GM03348 (cell line): ENCODE measurements at places on chromosomes 1 and 21.

GRCh38 chr1:156111355-156111962, 3.1 kb upstream of the LMNA start:
- DNase-seq: no peak

- DNase-seq: no peak
These were observed 116.4 kb downstream of the TNFSF18 start for GRCh38 chr1:172934417-172934762.

DNA sequence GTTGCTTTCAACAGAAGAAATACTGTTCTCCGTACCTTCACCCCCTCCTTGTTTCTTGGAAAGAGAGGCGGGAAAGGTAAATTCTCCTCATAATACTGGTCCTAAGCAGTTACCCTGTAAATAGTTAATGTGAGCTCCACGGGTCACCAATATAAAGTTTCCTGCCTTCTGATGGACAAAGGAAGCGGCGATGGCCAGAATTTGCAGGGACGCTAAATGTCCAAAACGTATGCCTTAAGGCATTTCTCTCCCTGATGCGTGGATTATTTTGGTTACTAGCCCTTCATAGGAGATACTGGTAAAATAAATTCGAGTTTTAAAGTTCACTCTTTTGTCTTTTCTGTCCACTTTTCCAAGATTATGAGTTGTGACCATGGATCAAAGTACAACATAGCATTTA, 898 bp upstream of the PTGS2 start:
- DNase-seq: peak; percentile 4

GRCh38 chr1:90488451-90488850, 228.7 kb downstream of the BARHL2 start:
- no peak for DNase-seq

DNA sequence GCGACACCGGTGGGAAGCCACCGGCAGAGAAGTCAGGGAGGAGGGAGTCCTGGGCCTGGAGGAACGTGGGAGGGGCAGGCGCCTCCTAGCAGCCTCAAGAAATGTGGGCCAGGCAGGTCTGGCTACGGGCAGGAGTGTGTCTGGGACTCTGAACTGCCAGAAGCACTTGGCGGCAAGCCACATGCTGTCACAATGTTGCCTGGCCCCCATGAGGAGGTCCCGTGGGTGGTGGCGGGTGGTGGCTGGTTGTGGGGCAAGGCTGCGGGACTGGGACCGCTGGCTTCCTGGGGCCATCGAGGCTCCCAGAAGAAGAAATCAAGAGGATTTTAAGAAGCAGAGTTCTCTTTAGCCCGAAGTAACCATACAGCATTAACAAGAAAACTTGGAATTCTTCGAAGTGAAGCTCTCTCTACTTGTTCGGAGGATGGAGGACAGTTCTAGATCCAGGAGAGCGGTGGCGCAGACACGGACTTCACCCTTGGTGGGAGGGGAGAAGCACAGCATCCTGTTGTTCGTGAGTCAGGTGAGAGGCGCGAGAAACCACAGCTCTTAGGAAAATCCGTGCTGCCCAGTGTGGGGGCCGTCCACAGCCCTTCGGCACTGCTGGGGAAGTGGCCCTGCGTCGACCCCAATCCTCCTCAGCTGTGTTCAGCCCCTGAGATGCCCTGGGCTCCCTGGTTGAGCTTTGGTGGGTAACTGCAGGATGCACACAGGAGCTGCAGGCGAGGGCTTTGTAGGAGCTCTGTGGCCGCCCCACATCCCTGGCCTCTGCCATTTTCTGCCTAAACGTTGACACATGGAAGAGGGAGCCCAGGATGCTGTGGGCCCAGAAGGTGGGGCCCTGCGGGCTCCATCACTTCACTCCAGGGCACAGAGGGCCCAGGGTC, 12.4 kb downstream of the SKI start:
- peak; percentile 64 for DNase-seq

- peak; percentile 24 for DNase-seq
These were observed 226.6 kb downstream of the RERE start for GRCh38 chr1:8590721-8591351.

- DNase-seq: peak; percentile 19
These were observed 112.5 kb downstream of the PBX1 start for GRCh38 chr1:164671323-164671965.

DNA sequence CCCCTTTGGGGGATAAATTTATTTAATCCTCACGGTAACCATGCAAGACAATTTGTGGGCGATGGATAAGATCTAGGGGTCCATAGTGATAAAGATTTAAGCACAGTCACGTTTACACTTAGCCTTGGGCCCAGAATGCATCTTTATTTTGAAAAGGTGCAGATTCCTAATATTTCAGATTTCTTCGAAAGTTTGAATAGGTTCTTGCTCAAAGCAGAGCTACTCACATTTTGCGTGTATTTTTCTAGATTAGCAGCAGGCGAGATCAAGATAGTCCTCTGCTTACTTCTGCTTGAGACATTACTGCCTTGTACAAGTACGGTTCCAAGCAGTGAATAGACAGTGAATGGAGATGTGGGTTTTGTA, 647 bp downstream of the TSEN15 start:
- DNase-seq: no peak

- DNase-seq: no peak
These were observed 112.1 kb upstream of the NEGR1 start for GRCh38 chr1:72394457-72394856.

- no peak for DNase-seq
These were observed 144.0 kb upstream of the CD34 start for GRCh38 chr1:208054911-208055379.
